Adipocyte (in vitro differentiated cells): ENCODE measurements at places on chromosomes 16 and 17.
A peak's percentile ranks its signal among the peaks of the same experiment; 100 is the strongest.

GRCh38 chr17:75622076-75622475, 11.2 kb upstream of the SMIM5 start:
- DNase-seq: no peak

DNA sequence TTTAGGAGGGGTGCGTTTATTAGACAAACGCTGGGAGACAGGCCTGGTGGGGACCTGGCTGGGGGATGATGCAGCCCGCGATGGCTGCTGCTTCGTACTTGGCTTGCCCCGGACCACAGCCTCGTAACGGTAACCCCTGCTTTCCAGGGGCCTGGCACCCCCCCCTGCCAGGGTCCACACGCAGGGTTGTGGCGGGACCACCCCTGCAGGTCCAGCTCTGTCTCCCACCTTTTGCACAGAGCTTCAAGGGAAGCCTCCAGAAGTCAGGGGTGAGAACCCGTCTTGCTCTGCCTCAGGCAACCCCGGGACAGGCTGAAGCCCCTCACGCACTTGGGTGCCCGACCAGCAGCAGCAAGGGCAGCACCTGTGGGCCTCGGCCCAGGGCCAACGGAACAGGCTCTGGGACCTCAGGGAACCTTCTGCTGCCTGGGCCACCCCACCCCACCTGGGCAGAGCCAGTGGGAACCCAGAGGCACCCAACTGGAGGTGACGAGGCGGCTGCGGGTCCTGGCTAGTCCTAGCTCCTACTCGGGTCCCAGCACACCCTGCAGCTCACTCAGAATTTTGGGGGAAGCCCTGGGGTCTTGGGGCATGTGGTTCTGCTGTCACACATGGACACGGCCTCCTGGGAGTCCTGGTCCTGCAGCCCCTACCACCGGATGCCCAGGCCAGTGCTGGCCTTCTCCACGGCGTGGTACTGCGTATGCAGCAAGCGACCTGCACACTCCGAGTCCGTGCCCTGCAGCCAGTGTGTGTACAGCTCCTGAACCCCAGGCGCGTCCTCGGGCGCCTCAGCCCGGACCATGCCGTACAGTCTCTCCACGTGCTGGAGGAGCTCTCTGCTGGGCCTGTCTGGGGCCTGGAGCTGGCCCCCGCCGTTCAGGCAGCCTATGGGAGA, 3.1 kb downstream of the HAGHL start:
- no peak for DNase-seq

- DNase-seq: no peak
Measured at GRCh38 chr17:39903158-39903884, 15.1 kb downstream of the GSDMB start.

DNA sequence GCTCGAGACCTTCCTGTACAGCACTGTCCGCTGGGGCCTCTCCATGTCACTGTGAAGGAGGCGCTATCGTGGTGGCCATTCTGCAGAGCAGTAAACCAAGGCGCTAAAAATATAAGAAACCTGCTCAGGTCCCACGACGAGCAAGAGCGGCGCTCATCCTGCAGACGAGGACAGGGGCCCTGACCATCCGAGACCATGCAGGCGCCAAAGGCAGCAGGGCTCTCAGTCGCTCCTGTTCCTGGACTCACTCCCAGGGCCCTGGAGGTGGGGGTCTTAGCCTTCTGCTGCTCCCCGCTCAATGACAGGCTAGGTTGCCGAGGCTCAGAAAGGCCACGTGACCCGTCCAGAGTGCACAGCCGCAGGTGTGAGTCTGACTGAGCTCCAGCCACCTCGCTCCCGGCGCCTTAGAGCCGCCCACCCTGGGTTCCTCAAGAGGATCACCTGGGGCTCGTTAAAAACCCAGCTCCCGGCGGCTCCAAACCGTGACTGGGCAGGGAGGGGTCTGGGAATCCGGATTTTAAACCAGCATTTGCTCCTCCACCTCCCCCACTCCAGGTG, 509 bp upstream of the ATP2C2 start:
- DNase-seq: no peak

DNA sequence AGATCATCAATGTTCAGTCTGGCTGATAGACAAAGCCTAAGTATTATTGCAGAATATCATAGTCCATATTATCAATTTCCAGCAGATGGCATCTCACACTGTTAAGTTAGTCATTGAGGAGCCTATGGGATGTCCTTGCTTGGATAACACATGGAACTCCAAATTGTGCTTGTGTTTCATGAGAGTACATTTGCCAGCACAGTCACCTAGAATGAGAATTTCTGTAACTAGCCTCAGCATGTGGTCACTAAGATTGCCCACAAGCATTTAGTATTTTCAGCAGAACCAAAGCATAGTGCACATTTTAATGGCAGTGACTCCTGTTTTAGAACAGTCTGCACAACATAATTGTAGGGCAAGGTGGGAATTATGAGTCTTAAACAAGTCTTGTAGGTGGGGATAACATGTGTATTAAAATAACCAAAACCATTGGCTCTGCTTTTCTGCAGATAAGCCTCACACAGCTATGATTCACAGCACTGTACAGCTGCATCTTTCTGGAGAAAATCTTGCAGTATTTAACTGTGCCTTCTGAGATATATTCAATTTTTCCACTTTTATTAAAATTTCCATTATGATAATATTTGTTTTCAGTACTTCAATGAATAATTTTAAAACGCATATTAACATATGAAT, 882.8 kb upstream of the SOX9 start:
- peak; percentile 53 for DNase-seq

GRCh38 chr17:51224402-51225262, 35.2 kb downstream of the MBTD1 start:
- no peak for DNase-seq

- DNase-seq: no peak
Measured at GRCh38 chr17:9247401-9247938, 226.2 kb downstream of the NTN1 start.

- DNase-seq: peak; percentile 15
Measured at GRCh38 chr16:87541872-87542234, 49.0 kb upstream of the ZCCHC14 start.

DNA sequence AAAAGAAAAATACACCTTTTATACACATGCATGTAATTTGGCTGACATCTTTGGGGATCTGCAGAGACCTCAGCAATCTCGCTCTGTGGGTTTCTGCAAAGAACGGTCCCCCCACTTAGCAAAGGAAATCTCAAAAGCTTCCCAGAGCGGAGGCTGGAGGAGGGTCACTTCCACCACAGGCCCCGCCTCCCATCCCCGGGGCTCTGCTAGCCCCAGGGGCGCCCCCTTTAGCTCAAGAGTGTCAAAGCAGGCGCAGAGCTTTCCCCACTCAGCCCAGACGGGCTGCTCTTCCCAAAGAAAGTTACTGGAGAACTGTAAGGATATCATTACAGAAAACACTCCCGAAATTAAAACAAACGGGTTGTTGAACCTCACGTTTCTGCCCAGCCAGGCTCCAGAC, 11.4 kb downstream of the SLC13A5 start:
- DNase-seq: peak; percentile 24

GRCh38 chr17:31299624-31300023, 2.6 kb upstream of the OMG start:
- no peak for DNase-seq

- no peak for DNase-seq
Measured at GRCh38 chr17:59764292-59764741, 56.9 kb downstream of the VMP1 start.

DNA sequence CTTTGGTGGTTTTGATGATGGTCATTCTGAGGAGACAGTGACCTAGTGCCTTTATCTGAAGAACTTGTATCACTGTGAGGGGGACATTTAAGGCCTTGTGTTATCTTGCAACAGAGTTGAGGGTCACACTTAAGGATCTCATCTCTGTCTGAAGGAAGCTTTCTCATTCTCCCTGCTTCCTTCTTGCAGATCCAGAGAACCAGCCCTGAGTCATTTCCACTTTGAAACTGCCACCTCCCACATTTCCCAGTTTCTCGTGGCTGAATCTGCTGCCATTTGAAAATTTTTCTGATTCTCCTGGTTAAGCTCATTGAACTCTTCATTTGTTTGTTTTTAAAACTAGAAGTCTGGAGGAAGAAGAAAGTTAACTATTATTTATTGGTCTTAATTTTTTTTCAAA, 190.2 kb upstream of the CDH11 start:
- peak; percentile 27 for DNase-seq

DNA sequence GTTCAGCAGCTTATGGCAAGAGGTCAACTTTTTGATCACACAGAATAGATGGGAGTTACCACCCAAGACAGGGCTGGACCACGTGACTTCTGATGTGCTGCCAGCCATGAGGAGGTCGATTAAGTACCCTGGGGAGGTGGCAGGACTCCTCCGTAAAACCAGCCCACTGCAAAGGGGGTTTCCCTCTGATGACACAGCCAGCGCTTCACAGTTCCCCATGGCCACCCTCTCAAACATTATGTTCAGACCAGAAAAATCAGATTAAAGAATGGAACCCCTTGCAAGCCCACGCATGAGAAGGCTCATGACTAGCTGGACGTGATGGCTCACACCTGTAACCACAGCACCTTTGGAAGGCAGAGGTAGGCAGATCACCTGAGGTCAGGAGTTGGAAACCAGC, 222.9 kb downstream of the CPPED1 start:
- DNase-seq: no peak

- no peak for DNase-seq
Measured at GRCh38 chr16:87575027-87575804, 27.1 kb upstream of the JPH3 start.

DNA sequence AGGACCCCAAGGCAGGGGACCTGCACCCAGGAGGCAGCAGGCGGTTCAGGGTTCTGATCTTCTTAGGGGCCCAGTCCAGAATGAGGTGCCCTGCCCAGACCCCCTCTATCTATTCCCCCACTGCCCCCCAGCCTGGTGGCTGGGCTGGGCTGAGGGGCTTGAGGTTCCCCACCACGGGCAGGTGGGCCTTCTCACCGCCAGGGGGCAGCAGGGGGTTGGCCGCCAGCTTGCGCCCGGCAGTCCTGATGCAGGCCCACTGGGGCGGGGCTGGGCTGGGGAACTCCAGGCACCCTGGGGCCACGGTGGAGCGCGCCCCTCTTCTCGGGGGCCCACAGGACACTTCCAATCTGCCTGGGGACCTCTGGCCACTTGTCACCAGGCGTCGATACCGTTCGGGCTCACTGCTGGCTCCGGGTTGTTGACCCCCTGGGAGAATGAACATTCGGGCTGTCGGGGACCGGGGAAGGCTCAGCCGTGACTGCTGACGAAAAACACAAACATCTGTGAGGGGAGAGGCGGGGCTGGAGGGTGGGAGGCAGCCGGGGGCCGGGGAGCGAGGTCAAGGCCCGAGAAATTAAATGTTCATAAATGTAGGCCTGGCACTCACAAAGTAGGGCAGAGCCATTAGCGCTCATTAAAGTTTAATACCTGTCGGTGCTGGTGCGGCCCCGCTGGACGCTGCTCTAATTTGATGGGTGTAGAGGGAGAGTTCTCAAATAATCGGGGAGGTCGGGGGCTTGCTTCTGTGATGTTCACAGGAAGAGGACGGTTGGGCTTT, 219.3 kb upstream of the GSE1 start:
- peak; percentile 68 for DNase-seq

DNA sequence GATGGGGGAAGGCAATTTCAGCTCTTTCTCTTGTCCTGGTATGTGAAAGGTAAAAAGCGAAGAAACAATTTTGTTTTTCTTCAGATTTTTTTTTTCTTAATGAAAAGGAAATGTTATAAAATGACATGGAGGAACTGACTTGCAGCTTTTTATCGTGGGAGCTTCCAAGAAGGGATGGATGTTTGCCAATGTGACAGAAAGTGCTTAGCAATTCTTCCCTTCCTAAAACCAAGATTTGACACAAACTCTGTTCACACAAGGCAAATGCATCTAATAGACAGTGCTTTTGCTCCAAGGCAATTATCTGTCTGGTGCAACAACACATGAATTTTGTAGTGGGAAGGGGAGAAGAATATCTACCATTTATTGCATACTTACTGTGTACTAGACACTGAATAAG, 988.5 kb downstream of the CDH11 start:
- DNase-seq: no peak

- no peak for DNase-seq
Measured at GRCh38 chr17:43753493-43754129, 5.0 kb downstream of the SOST start.

- DNase-seq: no peak
Measured at GRCh38 chr17:40095944-40096791, 4.2 kb downstream of the NR1D1 start.

- no peak for DNase-seq
Measured at GRCh38 chr16:87819983-87820382, 49.3 kb downstream of the SLC7A5 start.

DNA sequence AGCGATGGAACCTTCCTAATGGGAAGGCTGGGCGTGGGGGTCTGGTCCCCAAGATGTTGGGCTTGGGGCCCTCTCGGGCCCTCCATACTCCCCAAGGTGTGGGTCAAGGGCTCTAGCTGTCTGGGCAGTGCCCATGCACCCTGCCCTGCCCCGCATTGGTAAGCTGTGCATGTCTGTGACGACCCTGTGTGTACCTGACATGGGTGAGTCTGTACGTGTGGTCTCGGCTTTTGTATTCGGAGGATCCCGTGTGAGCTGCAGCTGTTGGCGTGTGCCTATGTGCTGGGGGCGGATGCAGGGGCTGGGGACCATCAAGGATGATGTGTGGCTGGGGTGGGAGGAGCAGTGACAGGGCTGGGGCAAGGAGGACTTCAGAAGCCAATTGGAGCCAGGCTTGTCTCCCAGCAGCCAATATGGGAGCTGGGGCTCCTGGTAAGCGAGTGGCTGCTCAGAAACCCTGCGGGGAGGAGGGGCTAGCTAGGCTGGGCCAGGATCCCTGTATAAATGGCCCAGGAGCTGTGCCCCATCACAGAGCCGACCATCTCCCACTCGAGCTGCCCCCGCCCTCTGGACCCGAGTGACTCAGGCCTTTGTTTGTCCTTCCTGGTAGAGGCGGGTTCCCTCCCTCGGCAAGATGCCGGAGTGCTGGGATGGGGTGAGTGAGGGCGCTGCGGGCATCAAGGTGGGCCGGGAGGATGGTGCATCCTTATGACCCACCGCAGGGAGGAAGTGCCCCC, at the start of gene NDRG4:
NDRG4 (plus strand) TSS at position 529 of the 737 bp plus-strand sequence; CDS start at position 635, 106 bp downstream.
- peak; percentile 79 for DNase-seq

DNA sequence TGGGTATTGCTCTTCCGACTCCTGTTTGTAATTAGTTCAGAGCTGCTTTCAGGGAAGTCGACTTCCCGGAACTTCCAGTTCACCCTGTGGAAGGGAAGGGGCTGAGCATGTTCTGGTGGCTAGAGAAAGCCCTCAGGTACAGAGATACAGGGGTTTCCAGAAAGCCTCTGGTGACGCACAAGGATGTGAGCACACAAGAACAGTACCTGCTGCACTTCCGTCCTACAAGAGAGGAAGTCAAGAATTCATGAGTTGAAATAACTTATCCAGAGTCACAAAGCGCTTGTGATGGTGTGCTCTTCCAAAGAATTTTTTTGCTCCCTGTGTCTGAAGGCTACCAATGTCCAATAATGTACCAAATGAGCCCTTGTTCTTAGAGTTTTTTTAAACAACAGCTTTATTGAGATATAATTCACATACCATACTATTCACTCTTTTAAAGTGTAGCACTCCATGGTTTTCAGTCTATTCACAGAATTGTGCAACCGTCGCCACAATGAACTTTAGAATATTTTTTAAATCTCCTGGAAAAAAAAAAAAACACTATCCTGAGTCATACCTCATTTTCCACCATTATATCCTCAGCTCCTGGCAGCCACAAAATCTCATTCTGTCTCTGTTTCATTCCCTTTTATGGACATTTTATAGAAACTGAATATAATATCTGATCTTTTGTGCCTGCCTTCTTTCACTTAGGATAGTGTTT, 327.6 kb downstream of the CDH13 start:
- DNase-seq: peak; percentile 61

GRCh38 chr16:82544378-82545160, 82.2 kb upstream of the CDH13 start:
- DNase-seq: no peak

- DNase-seq: no peak
Measured at GRCh38 chr16:56726283-56726682, 3.6 kb upstream of the NUP93 start.
